Stimulated activated CD8-positive, alpha-beta memory T cell treated with anti-CD3 and anti-CD28 coated beads, Interleukin-2, amount 100 ng/mL, for 1 hour (primary cell): ENCODE measurements at places on chromosomes 7 and 10.

GRCh38 chr7:136339464-136339863, 362.3 kb upstream of the MTPN start:
- no peak for DNase-seq

GRCh38 chr7:94301024-94301586, 93.6 kb upstream of the COL1A2 start:
- no peak for DNase-seq

DNA sequence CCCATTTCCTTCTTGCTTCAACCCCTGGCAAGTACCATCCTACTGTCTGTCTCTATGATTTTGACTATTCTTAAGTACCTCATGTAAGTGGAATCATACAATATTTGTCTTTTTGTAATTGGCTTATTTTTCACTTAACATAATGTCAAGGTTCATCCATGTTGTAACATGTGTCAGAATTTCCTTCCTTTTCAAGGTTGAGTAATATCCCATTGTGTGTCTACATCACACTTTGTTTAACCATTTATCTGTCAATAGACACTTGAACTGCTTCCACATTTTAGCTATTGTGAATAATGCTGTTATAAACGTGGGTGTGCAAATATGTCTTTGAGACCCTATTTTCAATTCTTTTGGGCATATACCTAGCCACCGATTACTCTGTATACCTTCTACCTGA, 14.0 kb upstream of the CDK14 start:
- DNase-seq = no peak

DNA sequence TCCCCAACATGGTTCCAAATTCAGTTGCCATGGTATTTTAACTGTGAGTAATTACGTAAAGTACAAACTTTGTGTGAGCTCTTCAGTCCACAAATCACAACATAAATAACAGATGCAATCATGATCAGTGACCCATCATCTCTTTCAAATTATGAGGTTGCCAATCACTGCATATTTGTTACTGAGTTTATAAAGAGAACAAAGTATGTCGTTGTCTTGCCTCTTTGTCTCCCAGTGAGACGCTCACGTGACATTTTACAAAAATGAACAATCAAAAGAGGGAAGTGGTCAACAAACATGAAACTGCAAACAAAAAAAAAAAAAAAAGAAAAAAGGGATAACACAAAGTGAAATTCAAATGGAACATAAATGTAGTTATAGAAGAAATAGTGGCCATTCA, 122.7 kb upstream of the PDSS1 start:
- no peak for DNase-seq

GRCh38 chr7:157113607-157114006, 25.1 kb upstream of the UBE3C start:
- DNase-seq = no peak

DNA sequence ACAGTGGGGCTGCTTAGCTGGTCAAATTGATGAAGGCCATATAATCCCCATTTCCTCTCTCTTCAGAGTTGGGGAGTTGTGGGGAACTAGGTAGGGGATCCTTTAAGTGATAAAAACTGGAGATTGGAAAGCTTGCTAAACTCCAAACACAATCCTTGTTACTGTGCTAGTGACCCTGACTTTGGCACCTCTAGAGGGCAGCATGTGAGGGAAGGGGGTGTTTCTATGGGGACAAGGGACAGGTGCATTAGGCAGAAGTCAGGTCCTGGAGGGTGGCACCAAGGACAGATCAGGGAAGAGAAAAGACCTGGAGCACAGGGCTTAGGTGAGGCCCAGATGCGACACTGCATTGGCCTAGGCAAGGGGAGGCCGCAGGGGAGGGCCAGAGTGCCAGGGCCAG, 66.9 kb downstream of the CDHR3 start:
- DNase-seq = no peak

GRCh38 chr10:60098677-60099601, 192.6 kb upstream of the CCDC6 start:
- DNase-seq = no peak

GRCh38 chr7:105796365-105796764, 80.0 kb downstream of the ATXN7L1 start:
- no peak for DNase-seq

GRCh38 chr7:9125246-9125645, 691.8 kb downstream of the NXPH1 start:
- no peak for DNase-seq

DNA sequence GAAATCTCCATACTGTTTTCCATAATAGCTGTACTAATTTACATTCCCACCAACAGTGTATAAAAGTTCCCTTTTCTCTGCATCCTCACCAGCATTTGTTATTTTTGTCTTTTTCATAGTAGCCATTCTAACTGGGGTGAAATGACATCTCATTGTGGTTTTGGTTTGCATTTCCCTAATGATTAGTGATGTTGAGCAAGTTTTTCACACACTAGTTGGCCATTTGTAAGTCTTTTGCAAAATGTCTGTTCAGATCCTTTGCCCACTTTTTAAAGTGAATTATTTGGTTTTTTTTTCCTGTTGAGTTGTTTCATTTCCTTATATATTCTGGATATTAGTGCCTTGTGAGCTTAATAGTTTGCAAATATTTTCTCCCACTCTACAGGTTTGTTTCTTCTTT, 101.0 kb upstream of the NFE2L3 start:
- DNase-seq = no peak

GRCh38 chr7:45000093-45001032, at the start of gene CCM2:
TSS of gene CCM2 (plus strand) at chr7:45000201. CDS start at chr7:45000334, 133 bp downstream.
- DNase-seq = no peak

DNA sequence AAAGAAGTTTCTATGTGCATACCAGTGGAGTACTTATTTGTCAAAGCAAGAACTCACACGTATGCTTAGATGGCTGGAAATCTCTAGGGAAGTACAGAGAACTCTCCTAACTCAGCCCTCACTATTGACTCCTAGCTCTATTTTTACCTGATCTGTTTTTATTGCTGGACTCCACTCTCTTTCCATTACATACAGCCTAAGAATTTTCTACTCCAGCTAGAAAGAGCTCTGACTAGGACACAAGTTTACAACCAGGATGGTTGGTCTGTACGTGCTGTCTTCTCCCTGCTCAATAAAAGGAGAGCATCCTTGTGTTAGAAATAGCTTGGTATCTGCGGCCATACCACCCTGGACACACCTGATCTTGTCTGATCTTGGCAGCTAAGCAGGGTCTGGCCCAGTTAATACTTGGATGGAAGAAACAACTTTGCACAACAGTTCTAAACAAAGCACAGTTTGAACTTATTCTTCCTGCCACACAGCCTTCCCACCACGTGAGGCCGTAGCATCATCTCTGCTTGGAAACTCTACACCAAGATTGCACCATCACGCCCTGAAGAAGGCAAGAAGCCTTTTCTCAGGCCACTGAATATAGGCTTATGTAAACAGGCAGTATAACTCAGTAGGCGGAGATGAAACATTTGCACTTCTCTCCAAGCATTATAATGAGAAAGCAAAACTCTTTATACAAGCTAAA, 50.7 kb downstream of the KCNMA1 start:
- no peak for DNase-seq

DNA sequence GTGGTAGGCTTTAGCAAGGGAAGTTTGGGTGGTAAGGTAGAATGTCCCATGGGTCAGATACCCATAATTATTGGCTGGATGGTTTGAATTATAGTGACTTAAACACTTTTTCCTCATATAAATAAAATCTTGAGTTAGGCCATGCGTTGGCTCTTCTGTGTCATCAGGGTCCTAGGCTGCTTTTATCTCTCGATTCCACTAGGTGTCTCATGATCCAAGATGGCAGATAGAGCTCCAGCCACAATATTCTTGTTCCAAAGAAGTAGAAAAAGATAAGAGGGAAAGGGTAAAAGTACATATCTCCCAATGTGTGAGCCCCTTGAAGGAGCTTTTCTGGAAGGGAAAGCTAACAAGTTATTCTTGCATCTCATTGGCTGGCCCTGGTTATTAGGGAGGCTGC, 144.7 kb downstream of the GRK5 start:
- no peak for DNase-seq

DNA sequence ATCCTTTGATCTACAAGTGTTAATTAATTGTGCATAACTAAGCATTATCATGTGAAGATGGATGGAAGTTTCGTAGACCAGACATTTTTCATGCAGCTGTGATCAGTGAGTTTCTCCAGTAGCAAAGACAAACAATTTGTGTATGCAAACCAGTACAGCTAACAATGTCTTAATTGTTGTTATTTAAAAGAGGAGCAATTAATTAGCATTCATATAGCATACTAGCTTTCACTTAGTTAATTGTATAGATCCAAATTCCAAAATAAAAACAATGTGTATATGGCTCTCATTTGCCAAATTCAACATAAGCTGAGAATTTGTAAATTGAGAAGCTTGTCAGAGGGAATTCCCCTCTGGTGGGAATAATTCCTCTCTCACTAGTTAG, 22.6 kb upstream of the PRKCQ start:
- no peak for DNase-seq

DNA sequence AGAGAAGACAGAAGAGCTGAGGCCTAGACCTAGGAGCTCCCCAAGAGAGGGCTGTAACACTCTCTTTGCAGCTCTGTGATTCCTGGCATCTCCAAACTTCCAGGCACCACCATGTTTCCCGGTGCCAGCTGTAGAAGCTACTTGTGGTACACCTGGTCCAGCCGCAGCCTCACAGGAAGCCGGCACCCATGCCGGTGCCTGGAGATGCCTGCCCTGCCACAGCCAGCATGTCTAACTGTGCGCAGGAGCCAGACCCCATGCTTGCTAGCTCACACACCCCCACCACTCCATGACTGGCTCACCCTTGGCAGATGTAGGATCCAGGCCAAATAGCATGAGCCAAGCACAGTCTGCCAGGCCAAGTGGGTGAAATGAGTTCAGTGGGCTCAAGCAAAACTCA, 211.7 kb upstream of the GNAI1 start:
- no peak for DNase-seq

- DNase-seq = no peak
Observed at GRCh38 chr10:44761076-44761475, 150.1 kb upstream of the TMEM72 start.

GRCh38 chr7:45165857-45166256, 8.3 kb downstream of the RAMP3 start:
- DNase-seq = no peak

DNA sequence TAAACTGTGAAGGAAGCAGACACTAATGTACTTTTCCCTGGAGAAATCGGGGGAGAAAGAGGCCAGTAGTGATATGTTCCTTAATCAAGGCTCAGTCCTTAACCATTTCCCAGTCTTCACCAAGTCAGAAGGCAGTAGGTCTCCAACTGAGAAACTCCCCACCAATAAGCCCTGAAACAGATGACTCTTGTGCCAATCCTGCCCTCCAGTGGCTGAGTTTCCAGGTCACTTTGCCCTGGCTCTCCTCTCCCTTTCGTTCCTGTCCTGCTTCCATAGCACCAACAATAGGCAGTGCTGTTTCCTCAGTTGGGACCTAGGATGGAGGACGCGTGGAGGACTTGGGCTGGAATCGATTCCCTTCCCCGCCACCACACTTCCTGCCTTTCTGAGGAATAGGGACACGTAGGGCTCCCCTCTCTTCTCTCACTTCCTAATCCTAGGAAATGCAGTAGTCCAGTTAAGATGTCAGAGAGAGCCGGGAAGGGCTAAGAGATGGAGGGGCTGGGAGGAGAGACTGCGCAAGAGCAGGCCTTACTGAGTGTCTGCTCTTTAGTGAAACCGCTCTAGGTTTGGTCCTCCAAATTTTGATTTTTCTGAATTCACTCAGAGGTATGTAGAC, 23.4 kb downstream of the ATOH7 start:
- no peak for DNase-seq

GRCh38 chr10:17348501-17349349, 105.7 kb downstream of the ST8SIA6 start:
- DNase-seq = no peak

DNA sequence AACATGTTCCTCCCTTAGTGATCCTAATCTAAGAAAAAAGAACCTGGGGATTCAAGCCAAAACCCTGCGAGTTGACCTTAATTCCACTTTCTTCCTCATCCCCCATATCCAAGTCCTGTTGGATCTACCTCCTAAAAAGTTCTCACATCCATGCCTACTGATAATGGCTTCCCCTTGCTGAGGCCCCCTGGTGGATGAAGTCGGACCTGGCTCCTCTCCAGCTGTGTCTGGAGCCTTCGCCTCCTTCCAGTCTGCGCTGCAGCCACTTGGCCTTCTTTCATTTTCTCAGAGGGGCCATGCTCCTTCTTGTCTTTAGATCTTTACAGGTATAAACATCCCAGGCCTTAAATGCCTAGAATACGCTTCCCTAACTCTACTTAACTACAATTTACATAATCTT, 8.1 kb downstream of the PDE1C start:
- no peak for DNase-seq

DNA sequence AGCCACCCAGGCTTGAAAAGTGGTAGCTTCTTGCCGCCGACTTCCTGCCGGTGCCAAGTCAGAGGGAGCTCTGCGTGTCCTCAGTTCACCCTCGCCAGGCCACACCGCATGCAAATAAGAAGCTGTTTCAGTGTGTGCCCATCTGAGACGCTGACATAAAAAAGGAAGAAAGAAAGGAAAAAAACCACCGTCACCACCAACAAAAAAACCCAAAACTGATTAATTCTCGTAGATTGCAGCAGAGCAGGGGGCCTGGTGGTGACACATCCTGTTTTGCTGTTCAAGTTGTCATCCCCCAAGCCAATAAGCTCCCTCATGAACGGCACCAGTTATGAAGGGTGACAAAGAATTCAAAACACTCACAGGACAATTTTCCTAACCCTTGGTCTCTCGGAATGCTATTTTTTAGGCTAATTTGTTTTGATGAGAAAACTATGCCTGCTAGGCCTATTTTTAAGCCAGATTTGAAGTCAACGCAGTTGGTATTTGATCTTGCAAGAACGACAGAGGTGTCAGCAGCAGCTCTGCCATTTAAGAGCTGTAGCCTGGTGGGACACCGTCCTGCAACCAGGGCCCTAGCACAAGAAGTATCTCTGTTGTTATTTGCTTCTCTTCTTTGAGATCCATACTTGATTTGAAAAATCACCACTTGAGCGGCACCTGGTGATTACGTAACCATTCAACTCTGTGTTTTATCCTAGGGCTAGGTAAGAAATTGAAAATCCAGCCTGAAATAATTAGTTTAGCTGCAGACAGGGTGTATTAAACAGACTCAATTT, 145.6 kb downstream of the PFKFB3 start:
- peak; percentile 64 for DNase-seq
